ENCODE measurements at places on chromosomes 3 and 15. TPM values are rescaled to one million over a fixed set of nuclear protein-coding genes. Genes with fewer than 3 reads are reported as not detected.

The COLQ gene
- total RNA-seq: 2.9 TPM

The UNC45A gene
- total RNA-seq: 66.8 TPM

The NPAP1 gene
- not detected for total RNA-seq

DNA sequence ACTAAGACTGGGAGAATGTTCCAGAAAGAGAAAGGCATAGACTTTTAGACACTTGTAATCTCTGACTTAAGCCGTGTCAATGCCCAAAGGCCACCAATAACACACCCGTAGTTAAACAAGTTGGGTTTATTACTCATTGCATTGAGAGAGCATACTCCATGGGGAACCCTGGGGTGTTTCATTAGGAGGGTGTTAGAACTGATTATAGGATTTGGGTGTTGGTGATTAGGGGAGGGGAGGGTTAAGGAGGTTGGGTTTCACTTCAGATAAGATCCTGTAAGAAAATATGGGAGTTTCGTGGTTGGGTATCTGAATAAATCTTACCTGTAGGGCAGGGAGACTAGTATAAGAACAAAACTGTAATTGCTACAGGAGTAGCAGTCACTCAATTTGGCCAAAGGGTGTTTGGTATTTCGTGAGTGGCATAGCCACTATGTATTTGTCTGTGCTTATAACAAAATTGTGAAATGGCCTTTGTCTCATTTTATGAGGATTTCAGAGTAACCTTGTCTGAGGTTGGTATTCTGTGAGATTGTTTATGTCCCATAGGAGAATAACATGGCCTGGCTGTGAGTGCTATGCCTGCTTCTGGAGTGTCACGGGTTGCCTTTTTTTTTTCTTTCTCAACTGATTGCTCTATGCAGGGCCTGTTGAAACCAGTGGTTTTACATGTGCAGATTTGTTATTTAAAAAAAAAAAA, 2.9 kb downstream of the HACD3 start:
- H3K36me3 ChIP-seq: peaks cover 17% of the 10 kb centered on the region
- no peak overlapping the region for H3K4me3 ChIP-seq
- H3K27me3 ChIP-seq: no peaks in the 10 kb centered on the region
- no peak overlapping the region for H3K27ac ChIP-seq
- DNase-seq: no peak
- peaks cover 42% of the 10 kb centered on the region for H3K4me1 ChIP-seq

DNA sequence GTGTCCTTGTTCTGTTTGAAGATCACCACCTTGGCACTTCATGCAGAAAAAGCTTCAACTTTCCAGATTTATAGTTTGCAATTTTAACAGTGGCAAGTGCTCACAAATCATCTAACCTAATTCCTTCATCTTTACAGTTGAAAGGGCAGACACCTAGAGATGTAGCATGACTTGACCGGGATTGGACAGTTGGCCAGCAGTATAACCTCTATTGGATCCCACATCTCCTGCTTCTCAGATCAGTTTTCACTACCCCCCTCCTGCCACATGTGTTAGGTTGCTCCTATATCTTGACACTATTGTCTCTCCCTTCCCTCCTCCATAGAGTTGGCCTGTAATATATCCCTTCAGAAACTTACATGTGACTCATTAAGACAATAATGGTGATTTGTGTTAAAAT, 206.0 kb upstream of the SEMA6D start:
- H3K27me3 ChIP-seq: no peaks in the 10 kb centered on the region
- no peak for DNase-seq
- H3K4me3 ChIP-seq: no peak overlapping the region
- no peak overlapping the region for H3K27ac ChIP-seq

- DNase-seq: peak; percentile 31
- no peaks in the 10 kb centered on the region for H3K27me3 ChIP-seq
- peaks cover 64% of the 10 kb centered on the region for H3K4me1 ChIP-seq
- H3K36me3 ChIP-seq: peaks cover 6% of the 10 kb centered on the region
- peak within 1 kb of the TSS; percentile 98 for H3K27ac ChIP-seq
Measured at GRCh38 chr3:71725271-71725991, at the start of gene EIF4E3. TSS of gene EIF4E3 (minus strand) at chr3:71725402. CDS start at chr3:71725367, 35 bp downstream.

DNA sequence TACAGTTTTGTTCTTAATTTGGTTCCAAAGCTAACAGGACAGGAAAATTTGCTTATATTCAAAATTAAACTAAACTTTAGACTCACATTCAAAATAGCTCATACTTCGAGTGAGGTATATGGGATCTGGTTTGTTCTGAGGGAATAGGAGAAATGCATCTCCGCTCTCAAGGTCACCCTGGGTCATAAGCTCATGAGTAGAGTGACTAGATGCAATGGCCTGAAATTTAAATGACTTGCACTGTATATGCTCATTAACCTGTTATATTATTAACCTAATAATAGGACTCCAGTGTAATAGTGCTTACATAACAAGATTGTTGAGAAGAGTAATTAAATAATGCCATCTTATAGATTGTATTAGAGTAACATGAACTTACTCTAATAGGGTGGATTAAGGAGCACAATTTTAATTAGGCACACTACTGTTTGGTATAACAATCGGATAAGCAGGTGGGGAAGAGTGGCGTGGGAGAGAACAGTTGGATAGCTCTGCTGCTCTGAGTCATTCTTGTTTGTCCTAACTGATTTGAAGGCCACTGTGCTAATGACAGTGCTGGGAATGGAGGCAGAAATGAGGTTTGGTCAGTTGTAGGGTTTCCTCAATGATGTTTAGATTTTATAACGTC, 5.2 kb downstream of the NKTR start:
- peaks cover 65% of the 10 kb centered on the region for H3K4me1 ChIP-seq
- no peak overlapping the region for H3K4me3 ChIP-seq
- H3K27ac ChIP-seq: no peak overlapping the region
- DNase-seq: no peak
- peaks cover 49% of the 10 kb centered on the region for H3K36me3 ChIP-seq

- peaks cover 14% of the 10 kb centered on the region for H3K4me1 ChIP-seq
- H3K36me3 ChIP-seq: peaks cover 1% of the 10 kb centered on the region
- no peak overlapping the region for H3K4me3 ChIP-seq
- no peak overlapping the region for H3K27ac ChIP-seq
- no peaks in the 10 kb centered on the region for H3K27me3 ChIP-seq
Measured at GRCh38 chr15:31175484-31175883, 74.0 kb upstream of the TRPM1 start.

DNA sequence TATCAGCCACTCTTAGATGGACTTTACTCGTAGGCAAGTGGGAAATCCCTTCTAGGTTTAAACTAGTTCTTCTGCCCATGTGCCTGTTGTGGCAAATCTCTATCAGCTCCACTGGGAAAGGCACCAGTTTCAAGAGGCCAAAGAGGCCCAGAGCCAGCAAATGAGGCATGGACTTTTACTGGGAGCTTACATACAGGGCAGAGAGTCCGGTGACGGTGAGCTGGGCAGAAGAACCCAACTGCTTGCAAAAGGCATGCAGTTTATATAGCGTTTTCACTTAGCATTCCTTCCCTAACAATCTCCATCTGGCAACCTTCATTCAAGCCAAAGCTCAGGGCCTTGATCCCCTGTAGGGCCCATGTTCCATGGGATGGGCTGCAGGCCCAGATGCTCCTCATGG, 93.0 kb upstream of the C3orf80 start:
- no peak overlapping the region for H3K27ac ChIP-seq
- no peaks in the 10 kb centered on the region for H3K36me3 ChIP-seq
- H3K4me1 ChIP-seq: no peaks in the 10 kb centered on the region
- no peak overlapping the region for H3K4me3 ChIP-seq
- DNase-seq: no peak

DNA sequence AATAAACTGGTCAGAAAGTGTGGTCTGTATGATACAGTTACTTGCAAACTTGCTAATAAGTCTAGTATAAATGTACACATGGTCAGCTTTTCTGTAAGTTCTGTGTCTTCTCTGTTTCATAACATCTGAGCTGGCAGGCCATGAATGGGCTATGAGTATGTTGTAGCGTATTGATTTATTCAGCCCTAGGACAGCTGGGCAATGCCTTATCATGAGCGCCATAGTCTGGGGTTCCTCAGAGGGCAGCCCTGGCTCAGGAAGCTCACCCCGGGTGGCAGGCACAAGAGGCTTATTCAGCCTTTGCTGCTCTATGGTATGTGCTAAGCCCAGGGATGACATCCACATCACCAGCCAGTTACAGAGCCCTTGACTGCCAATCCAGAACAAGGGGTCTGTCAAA, 50.7 kb upstream of the CCR2 start:
- no peaks in the 10 kb centered on the region for H3K36me3 ChIP-seq
- H3K27ac ChIP-seq: no peak overlapping the region
- no peak overlapping the region for H3K4me3 ChIP-seq
- no peaks in the 10 kb centered on the region for H3K27me3 ChIP-seq

- H3K4me1 ChIP-seq: peaks cover 13% of the 10 kb centered on the region
- no peak for DNase-seq
Measured at GRCh38 chr15:75736256-75736655, 23.6 kb upstream of the CSPG4 start.
